ENCODE measurements at places on chromosomes 2 and 18. TPM values are rescaled to one million over a fixed set of nuclear protein-coding genes. Genes with fewer than 3 reads are reported as not detected.

The INO80D gene
- 12.2 TPM for total RNA-seq

GRCh38 chr18:59912007-59912550, 12.3 kb downstream of the PMAIP1 start:
- no peak for DNase-seq

- DNase-seq = no peak
Observed at GRCh38 chr2:232776435-232776834, at the start of gene KCNJ13. Gene KCNJ13, minus strand, starts transcription at chr2:232776565. Its CDS starts 5,203 bp downstream, at chr2:232771362.

The ALKAL2 gene
- total RNA-seq = 0.79 TPM

- DNase-seq = no peak
Observed at GRCh38 chr2:160924936-160925353, 235.3 kb upstream of the TANK start.

The DNAJC5G gene
- total RNA-seq = 3.0 TPM

Data from right cardiac atrium (tissue), 5 donors.